Stimulated activated CD4-positive, alpha-beta T cell treated with anti-CD3 and anti-CD28 coated beads, Interleukin-1b, Interleukin-23, amount 100 ng/mL, for 1 hour (primary cell): ENCODE measurements at places on chromosomes 3 and 15.

DNA sequence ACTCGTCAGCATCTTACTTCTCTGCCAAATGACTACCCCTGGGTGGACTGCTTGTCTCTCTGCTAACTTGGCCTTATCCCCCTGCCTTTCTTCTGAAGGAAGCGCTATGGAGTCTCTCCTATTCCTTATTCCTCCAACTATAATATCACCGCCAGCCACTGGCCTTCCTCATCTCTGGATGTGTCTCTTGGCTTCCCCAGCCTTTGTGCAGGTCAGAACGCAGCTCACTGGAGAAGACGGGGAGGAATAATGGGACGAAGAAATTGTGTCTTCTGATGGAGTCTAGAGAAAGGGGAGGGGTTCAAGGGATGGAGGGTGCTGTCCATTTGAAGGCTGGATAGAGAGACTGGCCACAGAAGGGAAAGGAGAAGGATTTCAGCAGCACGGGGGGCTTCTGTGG lies 16.9 kb downstream of the ITGA11 start:
- no peak for DNase-seq

- no peak for DNase-seq
Measured at GRCh38 chr3:129536804-129537203, 6.2 kb upstream of the H1-8 start.

DNA sequence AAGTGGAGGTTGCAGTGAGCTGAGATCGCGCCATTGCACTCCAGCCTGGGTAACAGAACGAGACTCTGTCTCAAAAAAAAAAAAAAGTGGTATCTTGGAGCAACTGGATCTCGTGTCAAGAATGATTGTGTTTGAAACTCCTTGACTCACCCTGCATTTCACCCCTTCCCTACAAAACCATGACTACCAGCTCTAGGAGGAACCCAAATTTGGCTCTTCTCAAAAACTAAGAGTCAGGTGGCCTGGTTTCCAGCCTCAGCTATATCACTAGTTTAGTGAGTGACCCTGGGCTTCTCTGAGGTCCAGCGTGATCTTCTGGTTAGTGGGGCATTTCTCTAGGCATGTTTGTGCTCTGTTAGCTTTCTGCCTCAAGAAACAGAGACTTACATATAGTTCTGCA lies 222.1 kb downstream of the FAM43A start:
- no peak for DNase-seq

DNA sequence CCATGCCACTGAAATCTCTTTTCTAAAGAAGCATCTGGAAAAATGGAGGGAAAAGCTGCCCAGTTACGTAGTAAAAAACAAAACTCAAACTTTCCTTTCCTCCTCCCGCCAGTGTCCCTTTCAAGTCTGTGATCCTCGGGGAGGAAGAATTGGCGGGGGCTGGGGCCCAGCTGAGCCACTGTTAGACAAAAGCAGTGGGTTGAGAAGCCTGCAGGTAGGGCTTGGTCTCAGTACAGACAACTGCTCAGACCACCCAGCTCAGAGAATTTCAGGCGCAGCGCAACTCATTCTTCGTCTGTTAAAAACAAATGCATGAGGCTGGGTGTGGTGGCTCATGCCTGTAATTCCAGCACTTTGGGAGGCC lies 117.1 kb downstream of the MYLK start:
- no peak for DNase-seq

DNA sequence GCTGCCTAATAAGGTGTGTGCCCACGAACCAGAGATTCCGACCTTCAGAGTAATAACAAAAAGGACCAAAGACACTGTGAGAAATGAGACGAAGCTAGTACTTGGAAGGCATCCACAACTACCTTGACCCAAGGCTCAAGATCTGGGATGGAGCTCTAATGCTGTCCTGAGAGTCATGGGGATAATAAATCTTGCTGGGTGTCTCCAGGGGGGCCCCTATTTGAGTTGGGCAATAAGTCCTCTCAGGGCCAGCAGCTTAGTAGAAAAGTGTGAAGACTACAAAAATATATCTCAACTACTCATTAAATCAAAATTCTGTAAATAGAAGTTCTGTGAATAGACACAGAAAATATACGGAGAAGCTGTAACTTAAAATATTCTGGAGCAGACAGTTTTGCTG lies 2.9 kb upstream of the NDN start:
- DNase-seq, result no peak

DNA sequence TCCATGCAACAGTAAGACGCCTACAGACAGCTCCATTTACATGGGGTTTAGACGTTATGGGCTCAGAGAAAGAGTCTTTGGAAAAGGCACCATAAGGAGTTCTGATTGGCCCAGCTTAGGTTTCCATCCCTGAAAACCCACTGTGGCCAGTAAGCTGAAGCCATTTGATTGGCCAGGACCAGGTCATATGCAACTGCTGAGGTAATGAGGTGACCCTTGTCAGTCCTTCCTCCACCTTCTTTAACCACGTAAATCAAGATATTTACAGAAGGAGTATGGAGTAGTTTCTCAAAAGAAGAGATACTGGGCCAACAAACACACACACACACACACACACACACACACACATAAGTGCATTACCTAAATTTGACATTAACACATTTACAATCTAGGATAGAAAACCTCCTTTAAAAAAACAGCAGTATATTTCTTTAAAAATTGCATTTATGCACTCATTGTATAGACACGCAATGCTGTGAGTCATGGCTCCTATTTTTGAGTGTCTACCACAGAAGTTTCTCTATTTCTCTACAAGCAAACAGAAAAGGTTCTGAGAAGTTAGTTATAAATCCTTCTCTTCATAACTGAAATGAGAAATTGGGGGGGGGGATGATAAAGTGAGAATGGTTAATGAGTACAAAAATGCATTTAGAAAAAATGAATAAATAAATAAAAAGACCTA lies 16.3 kb upstream of the MB21D2 start:
- DNase-seq, result no peak

DNA sequence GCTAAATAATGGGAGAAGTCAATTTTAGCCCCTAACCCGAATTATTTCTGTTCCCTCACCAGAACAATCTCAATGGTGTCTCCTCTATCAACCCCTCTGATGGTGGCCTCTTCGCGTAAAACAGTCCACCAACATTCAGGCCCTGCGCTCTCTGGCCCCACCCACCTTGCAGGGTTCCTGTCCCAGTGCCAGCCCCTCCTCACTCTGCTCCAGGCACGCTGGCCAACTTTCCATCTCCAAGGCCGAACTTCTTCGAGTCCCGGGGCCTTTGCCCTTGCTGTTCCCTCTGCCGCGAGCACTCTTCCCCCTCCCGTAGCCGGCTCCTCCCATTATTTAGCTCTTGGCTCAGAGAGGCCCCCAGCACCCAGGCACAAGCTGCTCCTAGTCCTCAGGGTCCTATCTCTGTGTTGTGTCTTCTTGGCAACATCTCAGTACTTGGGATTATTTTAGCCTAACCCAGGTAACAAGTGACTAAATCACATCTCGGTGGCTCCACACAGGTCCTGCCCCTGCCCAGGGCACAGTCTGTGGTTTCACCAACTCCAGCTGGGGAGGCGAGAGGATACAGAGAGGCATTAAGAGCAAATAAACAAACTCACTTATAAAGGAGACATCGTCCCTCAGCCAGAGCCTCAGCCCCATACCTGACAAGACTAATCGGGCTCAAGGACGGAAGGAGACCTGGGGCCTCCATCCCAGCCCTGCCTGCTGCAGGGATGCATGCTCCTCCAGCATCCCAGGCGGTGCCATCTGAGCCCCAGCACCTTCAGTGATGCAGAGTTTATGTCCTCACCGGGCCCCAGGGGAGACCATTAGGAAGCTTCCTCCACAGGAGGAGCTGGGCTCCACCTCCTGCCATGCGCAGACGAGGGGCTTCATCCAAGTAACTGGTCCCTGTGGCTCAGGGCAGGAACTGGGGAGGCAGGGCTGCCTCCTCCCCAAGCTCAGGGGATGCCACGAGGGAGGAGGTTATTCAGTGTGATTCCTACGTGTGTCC lies 19.7 kb upstream of the IQSEC1 start:
- no peak for DNase-seq

DNA sequence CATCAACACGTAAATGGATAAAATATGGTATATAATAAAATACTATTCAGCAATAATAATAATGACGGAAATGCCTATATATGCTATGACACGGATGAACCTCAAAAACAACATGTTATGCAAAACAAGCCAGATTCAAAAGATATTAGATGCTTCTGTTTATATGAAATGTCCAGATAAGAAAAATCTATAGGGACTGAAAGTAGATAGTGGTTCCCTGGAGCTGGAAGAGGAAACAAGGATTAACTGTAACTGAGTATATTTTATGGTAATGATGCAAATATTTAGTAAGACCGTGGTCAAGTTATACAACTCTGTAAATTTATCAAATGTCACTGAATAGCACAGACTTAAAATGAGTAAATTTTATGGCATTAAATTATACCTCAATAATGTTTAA lies 25.8 kb upstream of the WDR49 start:
- DNase-seq, result no peak

- no peak for DNase-seq
Measured at GRCh38 chr15:78085928-78086327, 6.4 kb upstream of the SH2D7 start.

GRCh38 chr3:90221900-90222299 lies 1114.5 kb downstream of the EPHA3 start:
- DNase-seq, result no peak

GRCh38 chr3:194095464-194095863 lies 40.5 kb upstream of the HES1 start:
- DNase-seq, result no peak

DNA sequence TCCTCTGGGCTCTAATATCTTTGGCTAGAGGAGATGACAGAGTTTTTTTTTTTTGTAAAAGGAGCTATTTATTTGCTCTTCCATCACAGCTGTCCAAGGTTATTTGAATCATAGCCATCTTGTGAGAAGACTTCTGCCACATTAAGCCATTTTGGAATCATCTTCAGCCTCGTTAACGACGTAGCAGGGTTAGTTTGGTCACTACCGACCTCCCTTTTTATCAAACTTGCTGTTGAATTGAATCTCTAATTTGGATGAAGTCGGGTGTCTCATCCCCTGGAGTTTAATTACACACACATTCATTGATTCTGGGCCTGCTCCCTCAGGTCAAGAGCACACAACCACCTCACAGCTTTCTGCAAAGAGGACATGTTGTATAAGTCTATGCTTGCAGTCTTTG lies 238.7 kb downstream of the CPNE4 start:
- DNase-seq, result no peak

DNA sequence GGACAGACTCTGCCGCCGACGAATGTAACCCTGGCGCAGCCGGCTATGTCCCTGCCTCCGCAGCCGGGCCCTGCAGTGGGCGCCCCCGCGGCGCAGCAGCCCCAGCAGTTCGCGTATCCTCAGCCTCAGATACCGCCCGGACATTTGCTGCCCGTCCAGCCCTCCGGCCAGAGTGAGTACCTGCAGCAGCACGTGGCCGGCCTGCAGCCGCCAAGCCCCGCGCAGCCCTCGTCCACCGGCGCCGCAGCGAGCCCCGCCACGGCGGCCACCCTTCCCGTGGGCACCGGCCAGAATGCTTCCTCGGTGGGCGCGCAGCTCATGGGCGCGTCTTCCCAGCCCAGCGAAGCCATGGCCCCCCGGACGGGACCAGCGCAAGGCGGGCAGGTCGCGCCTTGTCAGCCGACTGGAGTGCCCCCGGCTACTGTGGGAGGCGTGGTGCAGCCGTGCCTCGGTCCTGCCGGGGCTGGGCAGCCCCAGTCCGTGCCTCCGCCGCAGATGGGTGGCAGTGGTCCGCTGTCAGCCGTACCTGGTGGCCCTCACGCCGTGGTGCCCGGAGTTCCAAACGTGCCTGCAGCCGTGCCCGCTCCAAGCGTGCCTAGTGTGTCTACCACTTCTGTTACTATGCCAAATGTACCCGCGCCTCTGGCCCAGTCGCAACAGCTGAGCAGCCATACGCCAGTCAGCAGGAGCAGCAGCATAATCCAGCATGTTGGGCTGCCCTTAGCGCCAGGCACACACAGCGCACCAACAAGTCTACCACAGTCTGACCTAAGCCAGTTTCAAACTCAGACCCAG lies 2.4 kb downstream of the TSC22D2 start:
- DNase-seq, result no peak

GRCh38 chr3:63228677-63229076 lies 49.4 kb upstream of the SYNPR start:
- no peak for DNase-seq

GRCh38 chr3:192916371-192917027 lies 1.2 kb downstream of the MB21D2 start:
- no peak for DNase-seq

- no peak for DNase-seq
Measured at GRCh38 chr3:55147856-55148720, 220.2 kb upstream of the LRTM1 start.

- no peak for DNase-seq
Measured at GRCh38 chr3:19116239-19116638, 32.1 kb upstream of the KCNH8 start.

DNA sequence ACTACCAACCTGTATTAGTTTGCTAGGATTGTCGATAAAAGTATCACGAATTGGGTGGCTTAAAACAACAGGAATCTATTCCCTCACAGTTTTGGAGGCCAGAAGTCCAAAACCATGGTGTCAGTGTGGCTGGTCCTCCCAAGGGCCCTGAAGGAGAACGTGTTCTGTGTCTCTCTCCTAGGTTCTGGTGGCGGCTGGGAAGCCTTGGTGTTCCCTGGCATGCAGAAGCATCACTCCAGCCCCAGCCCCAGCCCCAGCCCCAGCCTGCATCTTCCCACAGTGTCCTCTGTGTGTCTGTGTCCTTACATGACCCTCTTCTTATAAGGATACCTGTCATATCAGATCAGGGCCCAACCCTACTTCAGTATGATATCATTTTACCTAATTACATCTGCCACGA lies 272.5 kb upstream of the LYSMD4 start:
- no peak for DNase-seq

DNA sequence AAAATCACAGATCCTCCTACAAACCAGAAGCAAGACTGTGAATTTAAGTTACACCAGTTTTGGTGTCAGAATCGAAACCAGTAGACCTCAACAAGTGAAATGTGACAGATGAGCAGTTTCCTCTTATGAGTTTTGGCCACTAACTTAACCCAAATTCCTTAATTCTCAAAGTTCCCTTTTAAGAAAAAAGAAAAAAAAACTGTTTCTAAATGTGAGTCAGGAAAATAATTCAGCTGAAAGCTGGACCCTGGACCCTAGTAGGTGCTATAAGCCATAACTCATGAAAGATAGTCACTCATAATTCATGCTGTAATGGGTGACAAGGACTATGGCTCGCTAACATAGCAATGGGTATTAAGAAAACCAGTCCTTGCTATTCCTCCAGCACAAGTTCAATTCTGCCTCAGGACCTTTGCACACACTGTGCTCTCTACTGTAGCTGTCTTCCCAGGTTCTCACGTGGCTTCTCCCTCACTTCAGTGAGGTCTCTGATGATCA lies 9.0 kb upstream of the THRB start:
- no peak for DNase-seq

DNA sequence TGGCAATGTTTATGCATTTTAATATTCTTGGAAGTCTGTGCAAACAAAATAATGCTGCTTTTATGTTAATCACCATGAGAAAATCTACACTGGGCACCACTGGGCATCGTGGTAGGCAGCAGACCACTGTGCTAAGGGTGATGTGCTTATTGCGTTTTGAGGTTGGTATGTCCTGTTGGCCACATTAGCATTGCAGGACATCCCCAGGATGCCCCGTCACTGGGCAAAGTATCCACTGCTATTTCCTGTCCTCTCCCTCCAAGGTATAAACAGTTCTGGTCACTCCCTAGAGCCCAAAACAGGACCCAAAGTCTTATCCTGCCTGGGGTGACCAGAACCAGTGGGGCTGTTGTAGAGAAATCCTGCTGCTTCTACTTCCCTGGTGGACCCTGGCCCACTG lies 284.2 kb upstream of the ROPN1 start:
- DNase-seq, result no peak

- DNase-seq, result no peak
Measured at GRCh38 chr15:86231864-86232721, 152.4 kb downstream of the AGBL1 start.
